ENCODE measurements at places on chromosomes 13 and 19. TPM values are rescaled to one million over a fixed set of nuclear protein-coding genes. Genes with fewer than 3 reads are reported as not detected.

Gene PROZ
- not detected for total RNA-seq

Gene PROSER3
- total RNA-seq, result 36.2 TPM

Gene DACH1
- not detected for total RNA-seq

Gene ATP4B
- not detected for total RNA-seq

DNA sequence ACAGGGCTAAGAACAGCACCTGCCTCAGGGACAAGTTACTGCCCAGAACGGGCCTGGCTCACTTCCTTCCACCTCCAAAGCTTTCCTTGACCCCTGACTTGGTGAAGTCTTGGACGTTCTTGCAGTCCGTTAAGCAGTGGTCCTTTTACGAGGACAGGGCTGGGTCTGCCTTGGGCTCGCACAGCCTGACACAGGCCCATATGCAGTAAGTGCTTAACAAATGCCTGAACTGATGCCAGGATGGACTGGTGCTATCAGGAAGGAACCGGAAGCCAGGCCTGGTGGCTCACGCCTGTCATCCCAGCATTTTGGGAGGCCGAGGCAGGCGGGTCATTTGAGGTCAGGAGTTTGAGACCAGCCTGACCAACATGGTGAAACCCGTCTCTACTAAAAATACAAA is 1.8 kb upstream of the PLK5 start:
- peaks cover 9% of the 10 kb centered on the region for H3K4me1 ChIP-seq
- H3K4me3 ChIP-seq, result no peak overlapping the region
- no peak overlapping the region for H3K27ac ChIP-seq
- peaks cover 8% of the 10 kb centered on the region for H3K36me3 ChIP-seq

- no peaks in the 10 kb centered on the region for H3K27me3 ChIP-seq
- DNase-seq, result no peak
- no peaks in the 10 kb centered on the region for H3K36me3 ChIP-seq
- no peak overlapping the region for H3K27ac ChIP-seq
These were observed 36.7 kb downstream of the DNAJC3 start for GRCh38 chr13:95713651-95714050.

GRCh38 chr19:7000333-7000732 is 20.9 kb downstream of the MBD3L2B start:
- no peaks in the 10 kb centered on the region for H3K36me3 ChIP-seq
- H3K4me3 ChIP-seq, result no peak overlapping the region
- H3K27ac ChIP-seq, result no peak overlapping the region
- H3K27me3 ChIP-seq, result no peaks in the 10 kb centered on the region
- peaks cover 11% of the 10 kb centered on the region for H3K4me1 ChIP-seq
- no peak for DNase-seq

DNA sequence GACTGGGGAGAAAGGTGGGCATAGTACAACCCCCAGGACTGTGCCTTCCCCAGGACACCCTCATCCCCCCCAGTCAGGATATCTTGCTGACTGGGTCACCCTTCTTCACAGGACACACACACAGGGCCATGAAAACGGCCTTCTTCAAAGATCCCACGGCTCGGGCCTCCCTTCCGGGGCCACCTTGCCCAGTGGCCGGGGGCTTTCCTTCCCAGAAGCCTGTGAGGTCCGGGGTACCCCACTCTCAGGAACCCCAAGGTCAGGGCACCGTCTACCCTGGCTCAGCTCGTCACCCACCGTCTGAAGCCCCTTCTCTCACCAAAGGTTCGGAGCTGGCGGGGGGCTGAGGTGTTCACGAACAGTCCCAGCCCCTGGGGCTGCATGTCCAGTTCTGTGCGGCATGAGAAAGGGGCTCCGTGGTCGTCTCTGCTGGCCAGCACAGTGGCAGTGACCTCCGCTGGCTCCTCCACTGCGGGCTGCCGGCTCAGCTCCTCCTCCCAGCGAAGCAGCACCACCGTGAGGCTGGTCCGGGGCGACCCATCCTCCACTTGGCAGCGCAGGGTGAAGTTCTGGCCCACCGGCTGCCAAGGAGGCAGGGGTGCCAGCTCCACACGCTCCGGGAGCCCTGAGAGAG is 2.1 kb upstream of the RAVER1 start:
- DNase-seq, result no peak
- peaks cover 36% of the 10 kb centered on the region for H3K4me1 ChIP-seq
- peak overlapping the region; percentile 8 for H3K27ac ChIP-seq
- peak overlapping the region; percentile 57 for H3K4me3 ChIP-seq
- no peaks in the 10 kb centered on the region for H3K36me3 ChIP-seq

GRCh38 chr19:3269916-3270671 is 45.6 kb downstream of the CELF5 start:
- no peak for DNase-seq
- H3K4me1 ChIP-seq, result peaks cover 11% of the 10 kb centered on the region
- H3K27ac ChIP-seq, result no peak overlapping the region
- H3K36me3 ChIP-seq, result peaks cover 2% of the 10 kb centered on the region

- H3K4me3 ChIP-seq, result peak overlapping the region; percentile 53
- H3K27me3 ChIP-seq, result peaks cover 81% of the 10 kb centered on the region
- peaks cover 2% of the 10 kb centered on the region for H3K36me3 ChIP-seq
These were observed 3.1 kb downstream of the CDX2 start for GRCh38 chr13:27965740-27966640.

GRCh38 chr13:42728507-42729180 is 52.7 kb upstream of the FAM216B start:
- no peaks in the 10 kb centered on the region for H3K36me3 ChIP-seq
- peaks cover 12% of the 10 kb centered on the region for H3K27me3 ChIP-seq
- no peak for DNase-seq

DNA sequence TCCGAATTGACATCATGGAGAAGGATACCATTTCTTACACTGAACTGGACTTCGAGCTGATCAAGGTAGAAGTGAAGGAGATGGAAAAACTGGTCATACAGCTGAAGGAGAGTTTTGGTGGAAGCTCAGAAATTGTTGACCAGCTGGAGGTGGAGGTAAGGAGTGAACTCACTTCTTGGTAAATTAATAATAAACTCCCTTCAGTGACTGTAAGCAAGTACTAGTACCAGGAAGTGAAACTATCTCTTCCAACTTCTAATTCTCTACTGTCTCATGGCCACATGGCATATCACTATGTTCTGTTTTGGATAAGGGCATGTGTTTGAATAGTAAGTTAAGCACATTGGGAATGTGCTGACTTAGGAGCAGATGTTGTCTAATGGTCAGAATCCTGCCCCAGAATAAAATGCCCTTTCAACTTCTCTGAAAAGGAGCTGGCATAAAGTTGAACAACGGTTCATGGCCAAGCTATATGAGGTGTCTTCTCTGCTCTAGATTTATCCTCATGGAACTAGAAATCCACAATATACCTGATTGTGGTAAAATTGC is 13.4 kb downstream of the OLFM4 start:
- H3K27me3 ChIP-seq, result peaks cover 14% of the 10 kb centered on the region
- no peaks in the 10 kb centered on the region for H3K4me1 ChIP-seq
- no peak for DNase-seq
- H3K4me3 ChIP-seq, result no peak overlapping the region
- no peak overlapping the region for H3K27ac ChIP-seq
- H3K36me3 ChIP-seq, result no peaks in the 10 kb centered on the region

- no peaks in the 10 kb centered on the region for H3K4me1 ChIP-seq
- no peak overlapping the region for H3K4me3 ChIP-seq
- DNase-seq, result no peak
- H3K27me3 ChIP-seq, result no peaks in the 10 kb centered on the region
- H3K27ac ChIP-seq, result no peak overlapping the region
These were observed 184.4 kb downstream of the NALCN start for GRCh38 chr13:101231751-101232428.

GRCh38 chr13:112616586-112617362 is 28.8 kb upstream of the TUBGCP3 start:
- H3K4me3 ChIP-seq, result no peak overlapping the region
- H3K27ac ChIP-seq, result no peak overlapping the region
- H3K27me3 ChIP-seq, result peaks cover 53% of the 10 kb centered on the region
- no peaks in the 10 kb centered on the region for H3K36me3 ChIP-seq
- H3K4me1 ChIP-seq, result peaks cover 9% of the 10 kb centered on the region
- DNase-seq, result no peak

DNA sequence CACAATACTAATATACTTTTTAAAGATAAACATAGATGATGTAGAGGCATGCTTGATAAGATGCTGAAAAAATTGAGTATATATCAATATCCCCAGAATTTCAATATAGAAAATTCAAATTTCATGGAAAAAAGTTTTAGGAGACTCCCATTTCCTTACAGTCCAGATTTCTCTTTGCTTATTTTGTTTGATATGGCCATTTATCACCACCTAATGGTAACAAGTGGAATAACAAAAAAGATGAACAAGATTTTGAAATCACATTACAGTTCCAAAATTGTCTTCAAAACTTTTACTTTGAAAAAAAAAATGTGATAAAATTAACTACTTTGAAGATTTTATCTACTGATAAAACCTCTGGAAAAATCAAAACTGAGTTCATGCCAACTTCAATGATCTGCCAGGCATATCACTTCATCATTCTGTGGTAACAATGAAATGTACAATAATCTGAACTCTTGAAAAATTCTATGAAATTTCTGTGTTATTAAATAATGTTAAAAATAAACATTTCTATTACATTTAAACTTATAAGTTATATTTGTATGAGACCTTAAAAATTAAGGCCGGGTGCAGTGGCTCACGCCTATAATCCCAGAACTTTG is 17.5 kb downstream of the MIPEP start:
- no peak overlapping the region for H3K27ac ChIP-seq
- H3K36me3 ChIP-seq, result no peaks in the 10 kb centered on the region
- no peaks in the 10 kb centered on the region for H3K27me3 ChIP-seq
- H3K4me1 ChIP-seq, result peaks cover 3% of the 10 kb centered on the region
- DNase-seq, result no peak
